ENCODE measurements at places on chromosomes 6 and 20.

GRCh38 chr6:24795106-24795505 lies 3.6 kb downstream of the ARMH2 start:
- no peak for DNase-seq

DNA sequence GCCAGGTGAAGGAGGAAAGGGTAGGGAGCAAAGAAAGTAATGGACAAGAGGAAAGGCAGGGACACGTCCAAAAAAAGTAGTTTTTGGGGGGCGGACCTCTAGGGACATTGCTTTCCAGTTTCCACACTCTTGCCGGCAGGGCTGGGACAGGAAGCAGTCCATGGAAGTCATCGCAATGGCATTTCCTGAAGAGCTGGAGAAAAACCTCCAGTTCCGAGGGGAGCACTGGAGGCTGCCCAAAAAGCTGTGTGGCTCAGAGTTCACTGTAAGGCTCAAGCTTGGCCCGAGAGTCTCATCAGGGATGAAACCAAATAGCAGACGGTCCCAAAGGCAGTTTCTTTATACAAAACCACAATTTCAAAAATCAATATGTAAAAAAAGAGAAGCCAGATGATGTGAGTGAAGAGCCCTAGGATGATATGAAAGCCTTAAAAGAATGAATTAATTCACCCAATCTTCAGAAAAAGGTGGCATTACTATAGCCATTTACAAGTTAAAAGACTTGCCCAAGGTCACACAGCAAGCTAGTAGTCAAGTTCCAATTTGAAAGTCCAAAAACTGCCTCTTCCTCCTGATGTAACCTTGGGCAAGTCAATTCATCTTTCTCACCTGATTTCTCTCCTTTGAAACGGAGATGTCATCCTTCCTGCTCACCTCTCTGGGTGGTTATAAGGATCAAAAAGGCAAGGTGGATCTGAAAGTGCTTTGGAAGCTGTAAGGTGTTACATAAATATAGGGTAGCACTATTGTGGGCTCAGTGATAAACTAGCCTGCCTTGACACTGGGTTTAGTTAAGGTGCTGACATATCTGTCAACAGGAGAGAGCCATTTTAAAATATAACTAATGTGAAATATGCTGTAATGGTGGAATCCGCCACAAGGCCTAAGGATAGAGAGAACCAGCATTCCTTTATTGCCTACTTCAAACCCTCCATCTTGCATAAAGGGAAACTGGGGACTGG lies 9.1 kb downstream of the BCL2L1 start:
- DNase-seq, result peak; percentile 28

- DNase-seq, result no peak
These were observed 177.1 kb downstream of the ALDH8A1 start for GRCh38 chr6:134772671-134773360.

- DNase-seq, result no peak
These were observed 152.8 kb downstream of the TMEM200A start for GRCh38 chr6:130518588-130518987.

DNA sequence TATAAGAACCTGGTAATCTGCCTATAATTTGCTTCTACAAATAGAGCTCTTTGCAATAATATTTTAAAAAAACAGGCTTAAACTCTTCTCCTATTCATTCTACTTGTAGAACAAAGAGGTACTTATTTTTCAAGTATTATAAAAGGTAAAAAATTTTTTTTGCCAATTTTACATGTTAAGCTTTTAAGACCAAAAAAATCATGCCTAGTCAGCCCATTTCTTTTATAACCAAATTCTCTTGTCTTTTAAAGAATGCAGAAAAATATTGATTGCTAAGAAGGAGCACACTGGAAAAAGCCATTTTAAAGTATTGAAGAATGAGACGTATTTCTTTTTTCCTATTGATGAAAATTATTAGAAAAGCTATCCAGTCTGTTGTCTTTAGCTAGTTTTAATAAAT lies 54.1 kb upstream of the BCLAF1 start:
- no peak for DNase-seq

DNA sequence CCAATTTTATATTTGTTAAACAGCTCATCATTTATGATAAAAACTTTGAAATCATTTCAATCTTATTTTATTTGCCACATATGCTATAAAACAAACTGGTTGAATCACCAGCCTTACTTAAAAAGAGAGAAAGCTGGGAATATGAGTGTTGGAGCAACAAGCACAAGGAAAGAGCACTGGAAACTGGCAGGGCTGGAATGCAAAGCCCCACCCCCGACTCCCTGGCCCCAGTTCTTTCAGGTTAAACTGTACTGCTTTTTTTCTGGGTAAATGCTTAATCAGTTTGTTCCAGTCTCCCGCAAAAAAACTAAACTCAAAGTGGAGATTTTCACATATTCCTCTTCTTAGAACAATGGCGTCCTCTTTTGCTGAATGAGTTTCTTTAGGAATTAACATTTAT lies 433.8 kb upstream of the NOX3 start:
- no peak for DNase-seq

GRCh38 chr6:42618686-42619085 lies 54.9 kb downstream of the UBR2 start:
- DNase-seq, result no peak

GRCh38 chr6:157632821-157633220 lies 190.2 kb upstream of the SNX9 start:
- no peak for DNase-seq

DNA sequence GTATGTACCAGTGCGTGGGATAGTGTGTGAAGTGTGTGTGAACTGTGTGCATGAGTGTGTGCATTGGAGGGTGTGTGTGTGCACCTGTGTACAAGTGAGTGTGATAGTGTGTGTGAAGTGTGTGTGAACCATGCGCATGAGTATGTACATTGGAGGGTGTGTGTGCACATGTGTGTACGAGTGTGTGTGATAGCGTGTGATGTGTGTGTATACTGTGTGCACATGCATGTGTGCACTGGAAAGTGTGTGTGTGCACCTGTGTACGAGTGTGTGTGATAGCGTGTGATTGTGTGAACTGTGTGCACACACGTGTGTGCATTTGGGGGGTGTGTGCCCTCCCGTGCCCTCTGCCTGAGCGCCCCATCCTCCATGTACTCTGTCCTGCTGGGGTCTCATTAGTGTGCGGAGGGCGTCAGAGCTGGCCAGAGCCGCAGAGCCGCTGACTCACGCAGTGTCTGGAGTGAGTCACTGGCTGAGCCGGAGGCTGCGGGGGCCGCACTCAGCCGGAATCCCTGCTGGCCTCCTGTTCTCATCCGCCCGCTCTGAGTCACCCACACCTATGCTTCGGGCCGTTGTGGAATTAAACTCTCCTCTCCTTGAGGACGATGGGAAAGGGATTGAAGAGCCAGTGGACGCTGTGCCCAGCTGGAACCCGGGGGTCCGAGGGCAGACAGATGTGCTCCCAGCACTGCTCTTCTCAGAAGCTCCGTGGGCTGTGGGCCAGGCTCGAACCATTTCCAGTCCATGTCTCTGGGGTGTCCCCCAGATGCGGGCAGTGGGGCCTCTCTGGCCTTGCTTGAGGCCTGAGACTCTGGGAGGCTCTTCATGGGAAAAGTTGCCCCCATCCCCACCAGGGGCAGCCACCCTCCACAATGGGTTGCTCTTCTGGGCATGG lies 27.3 kb upstream of the STX16 start:
- no peak for DNase-seq

- no peak for DNase-seq
These were observed 6.4 kb upstream of the ABHD16B start for GRCh38 chr20:63854766-63855362.

DNA sequence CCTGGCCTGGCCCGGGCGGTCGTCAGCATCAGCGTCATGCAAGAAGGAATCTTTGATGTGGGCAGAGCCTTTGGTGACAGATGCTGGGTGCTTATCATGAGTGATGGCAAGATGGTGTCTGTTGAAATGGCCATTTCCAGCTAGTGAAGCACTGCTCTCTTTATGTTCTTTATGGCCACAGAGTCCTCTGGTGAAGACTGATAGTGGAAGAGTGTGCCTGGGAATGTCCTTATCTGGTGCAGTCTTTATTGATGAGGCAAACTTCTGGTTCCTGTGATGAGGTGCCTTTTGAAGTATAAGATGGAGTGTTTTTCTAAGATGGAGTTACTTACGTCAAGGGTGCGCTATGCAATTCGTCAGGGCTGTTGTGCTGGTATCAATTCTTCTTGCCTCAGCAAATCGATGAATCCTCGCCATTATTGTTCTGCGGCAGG lies 22.6 kb upstream of the CCR6 start:
- DNase-seq, result no peak

DNA sequence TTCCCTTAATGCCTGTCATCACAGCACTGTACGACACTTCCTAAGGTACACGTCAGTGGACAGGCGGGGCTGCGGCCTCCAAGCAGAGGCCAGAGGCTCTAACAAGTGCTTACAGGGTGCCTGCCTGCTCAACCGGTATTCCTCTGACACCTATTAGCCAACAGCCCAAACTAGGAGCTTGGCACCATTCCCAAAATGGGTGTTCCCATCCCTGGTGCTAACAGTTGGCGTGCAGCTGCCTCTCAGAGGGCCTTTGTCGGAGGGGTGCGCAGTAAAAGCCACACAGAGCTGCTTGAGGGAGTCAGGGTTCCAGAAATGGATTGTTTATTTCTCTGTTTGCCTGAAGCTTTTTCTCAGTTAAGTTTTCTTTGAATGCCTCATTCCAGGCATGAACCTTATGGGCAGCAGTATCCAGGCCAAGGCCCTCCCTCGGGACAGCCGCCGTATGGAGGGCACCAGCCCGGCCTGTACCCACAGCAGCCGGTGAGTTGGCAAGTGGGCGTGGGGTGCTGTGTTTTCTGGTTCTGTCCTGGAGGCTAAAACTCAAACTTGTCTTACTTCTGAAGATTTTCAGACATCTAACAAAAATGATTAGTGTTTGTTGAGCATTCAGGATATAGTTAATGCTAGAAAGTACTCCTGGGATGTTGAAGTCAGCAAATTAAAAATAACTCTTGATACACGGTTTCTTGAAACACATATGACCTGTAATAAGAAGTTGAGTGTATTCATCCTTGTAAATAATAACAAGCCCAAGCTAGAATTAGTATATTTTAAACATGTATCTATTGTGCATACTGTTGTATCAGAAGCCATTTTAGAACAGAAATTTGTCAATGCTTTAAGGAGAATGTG lies 124.7 kb downstream of the TMEM242 start:
- no peak for DNase-seq

GRCh38 chr20:23106271-23106851 lies 20.2 kb upstream of the CD93 start:
- DNase-seq, result no peak

DNA sequence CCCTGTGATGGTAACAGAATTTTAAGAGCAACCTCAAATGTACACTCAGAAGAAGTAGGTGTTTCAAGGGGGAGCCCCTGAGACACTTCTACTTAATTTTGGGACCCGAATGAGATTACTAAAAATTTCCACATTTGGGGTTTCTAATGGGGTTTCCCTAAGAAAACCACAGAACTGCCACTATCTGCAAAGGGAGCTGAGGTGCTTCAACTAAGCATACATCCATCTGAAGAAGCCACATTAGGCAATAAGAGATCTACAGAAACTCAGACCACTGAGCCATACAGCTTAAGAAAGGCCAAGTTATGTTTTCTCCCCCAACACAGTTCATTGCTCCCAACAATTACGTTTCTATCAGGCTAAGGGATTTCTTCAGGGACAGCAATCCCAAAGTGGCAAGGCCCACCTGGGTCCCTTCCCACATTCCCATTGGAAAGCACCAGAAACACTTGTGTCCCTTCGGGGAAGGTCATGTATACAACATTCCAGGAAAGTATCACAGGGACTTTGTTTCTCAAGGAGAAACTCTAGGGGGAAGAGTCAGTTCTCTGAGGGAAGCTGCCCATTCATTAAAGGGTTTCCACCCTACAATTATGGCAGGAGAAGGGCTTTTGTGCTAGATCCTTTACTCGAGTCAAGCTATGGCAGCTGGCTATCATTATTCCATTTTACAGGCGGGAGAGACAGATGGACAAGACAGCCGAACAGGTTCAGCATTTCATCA lies 5.0 kb downstream of the BCL2L1 start:
- peak; percentile 29 for DNase-seq

DNA sequence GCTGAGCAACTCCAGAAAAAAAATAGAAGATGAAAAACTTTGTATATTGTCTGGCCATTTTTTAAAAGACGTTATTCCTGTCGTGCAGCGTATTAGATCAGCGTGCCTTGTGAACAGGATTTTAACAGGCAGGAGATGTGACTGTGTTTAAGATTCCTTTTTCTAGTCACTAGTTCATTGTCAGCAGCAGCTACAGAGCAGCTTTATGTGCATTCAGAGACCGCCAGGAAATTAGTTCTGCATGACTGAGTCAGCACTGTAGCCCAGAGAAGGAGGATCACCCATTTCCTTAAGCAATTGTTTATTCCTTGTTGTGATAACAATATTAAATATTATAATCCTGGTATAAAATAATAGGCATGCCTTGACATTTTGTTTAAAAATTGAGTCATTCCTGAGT lies 75.4 kb upstream of the ADGRB3 start:
- DNase-seq, result peak; percentile 4

DNA sequence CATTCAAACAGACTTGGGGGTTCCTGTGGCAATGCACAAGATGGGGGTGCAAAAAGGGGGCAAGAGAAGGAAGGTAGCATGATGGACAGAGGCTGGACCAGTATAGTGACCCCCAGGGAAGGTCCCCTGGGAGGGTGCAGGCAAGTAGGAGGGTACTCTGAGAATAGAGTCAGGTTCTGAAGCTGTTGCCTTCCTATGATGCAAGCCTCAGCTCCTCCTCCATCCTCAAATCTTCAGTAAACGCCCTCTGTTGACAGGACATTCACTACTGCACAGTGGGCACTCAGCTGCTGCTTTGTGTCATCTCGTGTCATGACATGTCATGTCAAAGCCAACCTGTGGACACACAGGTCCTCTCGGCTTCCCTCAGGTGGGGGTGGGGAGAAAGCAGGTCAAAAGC lies 5.8 kb upstream of the SDCBP2 start:
- no peak for DNase-seq

- no peak for DNase-seq
These were observed 2.9 kb upstream of the TMEM74B start for GRCh38 chr20:1187605-1188171.

GRCh38 chr20:37602634-37603033 lies 75.0 kb upstream of the BLCAP start:
- DNase-seq, result no peak

GRCh38 chr6:116649129-116649528 lies 19.4 kb downstream of the ZUP1 start:
- DNase-seq, result no peak

- DNase-seq, result no peak
These were observed 76.0 kb upstream of the TBC1D7 start for GRCh38 chr6:13404228-13404891.

GRCh38 chr6:111748231-111748647 lies 125.0 kb downstream of the FYN start:
- DNase-seq, result no peak

DNA sequence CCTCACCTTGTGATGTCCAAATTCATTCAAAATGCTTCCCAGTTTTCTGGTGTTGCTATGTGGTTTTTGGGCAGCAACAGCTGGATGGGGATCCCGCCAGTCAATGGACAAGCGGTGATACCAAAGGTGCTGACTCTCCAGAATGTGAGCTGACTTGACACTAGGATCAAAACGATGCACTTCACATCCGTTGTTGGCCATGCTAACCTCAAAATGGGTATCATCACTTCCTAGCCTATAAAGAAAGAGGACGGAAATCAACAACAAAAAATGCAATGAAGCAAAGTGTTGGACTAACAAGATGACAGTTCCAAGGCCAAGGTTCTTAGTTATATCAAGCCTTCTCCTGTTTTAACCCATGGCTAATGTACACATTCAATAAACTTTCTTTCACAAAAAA lies 59.2 kb downstream of the METTL24 start:
- no peak for DNase-seq

Measured in RPMI8226 (cell line).